ENCODE measurements at places on chromosomes 1 and 21.

DNA sequence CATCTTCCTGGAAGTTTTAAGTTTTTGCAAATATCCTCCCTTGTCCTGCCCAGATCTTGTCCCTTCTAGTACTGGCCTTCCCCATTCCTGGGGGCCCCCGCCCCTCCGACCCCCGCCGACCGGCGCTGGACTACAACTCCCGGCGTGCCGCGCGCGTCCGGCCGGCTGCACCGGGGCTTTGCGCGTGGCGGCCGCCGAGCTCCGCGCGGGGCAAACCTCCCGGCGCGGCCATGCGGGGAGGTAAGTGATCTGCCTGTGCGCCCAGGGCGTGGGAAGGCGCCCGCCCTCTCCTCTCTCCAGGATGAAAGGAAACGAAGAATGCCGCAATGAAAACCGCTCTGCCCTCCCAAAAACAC lies 3.2 kb upstream of the SAMD13 start:
- DNase-seq = peak; percentile 50

- DNase-seq = no peak
Measured at GRCh38 chr1:19654386-19654785, 10.3 kb downstream of the NBL1 start.

DNA sequence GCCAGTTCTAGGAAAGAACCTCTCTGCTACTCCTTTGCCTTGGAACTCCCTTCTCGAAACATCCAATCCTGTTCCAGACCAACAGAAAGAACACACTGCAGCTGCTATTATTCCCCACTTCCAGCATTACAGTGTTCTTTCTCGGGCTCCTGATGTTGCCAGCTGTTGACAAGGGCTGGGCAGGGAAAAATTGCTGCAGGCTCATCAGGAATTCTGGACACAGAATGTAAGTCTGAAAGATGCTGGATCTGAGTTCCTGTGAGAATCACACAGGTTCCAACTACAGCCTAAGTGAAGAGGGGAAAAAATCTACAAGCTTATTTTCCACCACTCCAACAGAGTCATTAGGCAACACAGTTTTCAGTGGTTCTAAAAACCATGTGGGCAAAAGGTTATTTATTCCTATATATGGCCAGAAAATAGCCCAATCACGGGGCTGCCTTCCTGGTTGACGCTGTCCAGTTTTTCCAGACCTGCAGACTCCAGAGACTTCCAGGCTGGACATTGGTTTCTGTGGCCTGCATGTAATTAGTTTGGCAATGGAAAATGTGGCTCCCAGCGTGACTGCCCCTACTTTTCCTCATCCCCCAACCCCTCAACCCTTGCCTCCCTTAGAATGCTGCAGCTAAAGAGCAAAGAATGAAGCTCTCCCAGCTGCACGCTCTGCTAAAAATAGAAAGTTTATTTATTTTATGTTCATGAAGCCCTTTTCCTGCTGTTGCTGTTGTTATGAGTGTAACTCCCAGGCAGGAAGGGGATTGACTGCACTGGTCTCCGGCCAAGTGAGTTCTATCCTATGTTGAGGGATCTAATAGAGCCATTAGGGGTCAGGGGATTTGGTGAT lies 8.3 kb upstream of the KIAA0040 start:
- DNase-seq = no peak

GRCh38 chr1:239287296-239287695 lies 99.1 kb upstream of the CHRM3 start:
- no peak for DNase-seq

GRCh38 chr1:94316183-94316582 lies 78.8 kb upstream of the ARHGAP29 start:
- no peak for DNase-seq

DNA sequence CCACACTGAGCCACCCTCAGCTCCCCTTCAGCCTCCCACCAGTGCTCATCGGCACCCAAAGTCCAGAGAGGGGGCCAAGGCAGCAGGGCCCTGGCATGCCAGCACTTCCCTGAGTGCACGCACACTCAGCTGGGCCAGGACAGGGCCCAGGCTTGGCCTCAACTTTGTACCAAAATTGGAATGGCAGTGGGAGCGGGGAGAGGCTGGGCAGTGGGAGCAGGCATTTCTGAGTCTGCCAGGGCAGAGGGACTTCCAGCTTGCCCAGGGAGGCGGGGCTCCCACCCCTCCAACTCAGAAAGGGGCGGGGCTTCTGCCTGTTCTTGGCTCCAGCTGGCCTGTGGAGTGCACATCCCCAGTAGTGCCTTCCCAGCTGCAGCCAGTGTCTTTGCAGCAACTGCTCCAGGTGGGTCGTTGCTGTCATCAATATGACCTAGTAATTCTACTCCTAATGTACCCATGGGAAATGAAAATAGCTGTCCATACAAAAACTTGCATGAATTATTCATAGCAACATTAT lies 10.3 kb upstream of the SNX7 start:
- no peak for DNase-seq

GRCh38 chr1:100234432-100234831 lies 15.2 kb downstream of the DBT start:
- no peak for DNase-seq

DNA sequence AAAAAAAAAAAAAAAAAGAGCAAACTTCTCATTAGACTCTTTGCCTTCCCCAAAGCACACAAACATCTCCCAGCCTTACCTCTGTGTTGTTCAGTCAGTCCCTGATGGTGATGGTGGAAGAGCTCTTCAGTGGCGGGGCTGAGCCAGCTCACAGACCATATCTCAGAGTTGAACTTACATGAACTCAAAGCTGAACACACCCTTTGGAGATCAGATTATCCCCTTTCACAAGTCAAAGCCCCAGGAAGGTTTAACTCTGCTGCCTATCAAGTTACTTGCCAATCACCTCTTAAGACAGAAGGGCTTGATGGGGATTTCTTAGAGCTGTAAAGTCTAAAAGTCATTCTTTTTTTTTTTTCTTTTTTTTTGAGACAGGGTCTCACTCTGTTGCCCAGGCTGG lies 55.2 kb upstream of the L1TD1 start:
- DNase-seq = no peak

DNA sequence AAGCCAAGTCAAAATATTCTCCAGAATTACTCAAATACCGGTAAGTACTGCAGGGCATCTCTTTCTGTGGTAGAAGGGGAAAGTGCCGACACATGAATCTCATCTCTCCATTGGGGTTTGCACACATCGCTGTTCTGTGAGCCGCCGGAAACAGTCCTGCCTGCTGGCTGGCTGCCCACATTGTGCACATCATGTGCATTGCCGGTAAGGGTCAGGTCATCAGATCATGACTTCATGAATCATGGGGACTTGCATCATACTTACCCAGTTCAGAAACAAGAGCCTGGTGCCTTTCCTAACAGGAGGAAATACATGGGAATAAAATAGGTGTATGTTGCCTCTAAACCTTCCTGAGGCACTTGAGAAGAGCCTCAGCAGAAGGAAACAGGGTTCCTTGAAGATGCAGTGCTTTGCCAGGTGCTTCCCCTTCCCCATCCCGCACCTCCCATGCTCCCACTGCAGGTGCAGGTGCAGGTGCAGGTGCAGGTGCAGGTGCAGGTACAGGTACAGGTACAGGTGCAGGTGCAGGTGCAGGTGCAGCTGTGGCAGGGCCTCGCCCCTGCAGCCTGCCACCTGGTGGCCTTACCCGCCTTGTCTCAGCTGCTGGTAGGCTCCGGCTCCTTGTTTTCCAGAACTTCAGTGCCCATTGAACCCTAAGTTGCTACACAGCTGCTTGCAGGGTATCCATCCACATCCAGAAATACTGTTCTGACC lies 26.5 kb downstream of the GPR137B start:
- no peak for DNase-seq

- DNase-seq = peak; percentile 79
Measured at GRCh38 chr21:45078877-45079281, 4.5 kb downstream of the ADARB1 start.

GRCh38 chr1:46517010-46517600 lies 27.5 kb downstream of the DMBX1 start:
- DNase-seq = no peak

GRCh38 chr1:81990241-81990640 lies 189.5 kb downstream of the ADGRL2 start:
- DNase-seq = no peak

- DNase-seq = no peak
Measured at GRCh38 chr1:56972976-56973375, 7.2 kb upstream of the C8B start.

DNA sequence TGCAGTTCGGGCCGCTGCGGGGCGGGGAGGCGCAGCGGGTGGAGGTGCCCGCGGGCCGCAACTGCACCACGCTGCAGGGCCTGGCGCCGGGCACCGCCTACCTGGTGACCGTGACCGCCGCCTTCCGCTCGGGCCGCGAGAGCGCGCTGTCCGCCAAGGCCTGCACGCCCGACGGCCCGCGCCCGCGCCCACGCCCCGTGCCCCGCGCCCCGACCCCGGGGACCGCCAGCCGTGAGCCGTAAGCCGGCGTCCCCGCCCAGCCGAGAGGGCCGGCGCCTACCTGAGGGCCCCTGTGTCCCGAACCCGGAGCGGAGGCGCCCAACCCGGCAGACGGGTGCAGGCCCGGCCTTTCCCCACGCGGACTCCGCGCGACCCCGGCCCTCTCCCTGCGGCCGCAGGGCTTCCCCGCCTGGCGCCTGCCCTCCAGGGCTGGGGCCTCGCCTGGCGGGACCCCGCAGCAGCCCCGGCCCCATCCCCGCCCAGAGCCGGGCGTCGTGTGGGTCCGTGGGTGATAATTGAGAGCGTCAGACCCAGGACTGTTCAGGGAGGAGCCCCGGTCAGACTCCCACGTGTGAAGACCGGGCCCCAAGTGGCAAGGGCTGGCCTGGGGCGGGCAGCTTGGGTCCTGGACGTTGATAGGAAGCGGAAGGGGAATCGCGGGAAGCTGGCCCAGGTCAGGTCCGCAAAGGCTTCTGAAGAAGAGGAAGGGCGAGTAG lies 4.2 kb downstream of the VWA1 start:
- no peak for DNase-seq

- DNase-seq = no peak
Measured at GRCh38 chr21:35226328-35226727, 177.2 kb upstream of the RUNX1 start.

DNA sequence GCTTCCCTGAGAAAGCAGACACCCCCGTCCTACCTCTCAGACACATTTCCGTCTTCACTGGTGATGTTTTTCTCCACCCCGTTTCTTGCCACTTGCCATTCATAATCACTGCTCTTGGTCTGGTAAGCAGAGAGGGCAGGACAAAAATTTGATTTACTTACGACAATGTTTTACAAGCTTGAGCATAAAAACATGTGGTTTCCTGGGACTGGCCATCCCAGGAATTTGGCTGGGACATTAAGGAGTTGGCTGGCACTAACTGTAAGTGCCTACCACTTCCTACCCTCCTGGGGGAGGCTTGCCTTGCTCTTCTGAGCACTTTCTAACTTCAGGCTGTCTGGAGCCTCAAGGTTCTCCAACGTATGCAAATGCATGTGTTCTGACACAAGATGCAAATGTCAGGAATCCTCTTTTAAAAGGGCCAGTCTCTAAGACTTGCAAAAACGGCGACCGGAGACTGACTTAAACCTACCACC lies 24.2 kb downstream of the ZBTB18 start:
- DNase-seq = no peak

GRCh38 chr21:36203603-36203889 lies 46.9 kb downstream of the DOP1B start:
- no peak for DNase-seq

- DNase-seq = no peak
Measured at GRCh38 chr21:39187141-39187540, 3.9 kb upstream of the PSMG1 start.

DNA sequence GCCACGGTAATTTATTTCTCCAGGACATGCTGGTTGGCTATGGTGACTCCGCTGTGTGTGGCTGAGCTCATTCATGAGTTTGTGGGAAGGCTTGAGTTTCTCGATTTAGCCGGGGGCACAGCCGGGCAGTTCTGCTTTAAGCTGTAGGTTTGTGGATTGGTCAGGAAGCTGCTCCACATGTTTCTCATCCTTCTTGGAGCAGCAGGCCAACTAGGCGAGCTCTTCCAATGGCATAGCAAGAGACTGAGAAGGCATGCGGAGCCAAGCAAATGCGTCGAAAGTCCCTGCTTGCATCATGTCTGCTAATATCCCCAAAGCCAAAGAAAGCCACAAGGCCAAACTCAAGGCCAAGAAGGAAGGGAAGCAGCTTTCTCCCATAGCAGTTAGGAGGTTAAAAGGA lies 71.6 kb upstream of the GREM2 start:
- no peak for DNase-seq

GRCh38 chr1:35707601-35708440 lies 10.9 kb downstream of the C1orf216 start:
- DNase-seq = no peak

- DNase-seq = no peak
Measured at GRCh38 chr21:45022348-45022675, 52.1 kb upstream of the ADARB1 start.

DNA sequence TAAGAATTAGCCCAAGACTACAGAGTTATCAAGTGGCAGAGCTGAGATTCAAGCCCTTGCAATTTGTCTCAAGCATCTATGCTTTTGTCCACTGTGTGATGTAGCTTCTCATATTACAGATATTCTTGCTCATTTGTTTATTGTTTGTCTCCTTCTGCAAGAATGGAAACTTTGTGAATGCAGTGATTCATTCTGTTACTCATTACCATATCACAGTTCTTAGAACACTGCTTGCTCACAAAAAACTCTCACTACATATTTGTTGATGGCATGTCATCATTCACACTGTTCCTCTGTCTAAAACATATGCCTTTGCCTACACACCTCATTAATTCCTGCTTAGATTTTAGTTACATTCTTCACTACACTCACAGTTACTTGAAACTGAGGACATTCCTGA lies 1198.9 kb downstream of the PLA2G4A start:
- DNase-seq = no peak

DNA sequence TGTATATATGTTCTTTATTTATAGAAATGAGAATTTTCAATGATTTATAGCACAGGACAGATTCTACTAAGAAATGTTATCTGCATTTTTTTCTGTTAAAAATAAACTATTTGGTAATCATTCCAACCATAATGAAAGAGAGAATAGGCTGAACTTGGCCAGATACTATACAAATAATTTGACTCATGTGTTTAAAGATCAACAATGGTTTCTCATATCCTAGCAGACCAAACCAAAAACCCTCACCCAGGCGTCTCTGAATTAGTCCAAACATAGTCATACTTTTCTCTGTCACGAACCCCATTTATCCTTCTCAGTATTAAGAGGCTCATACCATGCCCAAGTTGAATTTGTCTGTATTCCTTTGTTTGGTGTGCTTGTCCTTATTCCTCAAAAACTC lies 40.3 kb downstream of the RPE65 start:
- DNase-seq = no peak

- no peak for DNase-seq
Measured at GRCh38 chr1:43882763-43883162, 50.8 kb upstream of the ARTN start.

DNA sequence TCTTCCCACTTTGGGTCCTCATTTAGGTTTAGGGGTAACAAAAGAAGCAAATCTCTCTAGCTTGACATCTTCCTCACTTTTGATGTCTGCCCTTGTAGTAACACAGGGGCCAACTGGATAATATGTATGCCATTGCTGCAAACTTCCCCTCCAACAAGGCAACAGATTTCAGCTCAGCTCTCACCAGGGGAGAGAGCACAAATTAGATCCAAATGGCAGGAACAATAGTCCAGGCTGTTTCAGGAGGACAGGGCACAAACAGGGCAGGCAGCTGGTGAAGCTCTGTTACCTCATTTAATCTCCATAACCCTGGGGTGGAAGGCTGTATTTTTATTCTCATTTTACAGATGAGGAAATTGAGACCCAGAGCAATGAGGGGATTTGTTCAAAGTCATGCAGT lies 4.3 kb upstream of the PIK3R3 start:
- DNase-seq = no peak
